ENCODE measurements at places on chromosomes 7 and 10. TPM values are rescaled to one million over a fixed set of nuclear protein-coding genes. Genes with fewer than 3 reads are reported as not detected.

The SLC26A3 gene
- total RNA-seq = 3,779 TPM

The SNCG gene
- total RNA-seq = not detected

The ZNF503 gene
- total RNA-seq = 7.3 TPM

DNA sequence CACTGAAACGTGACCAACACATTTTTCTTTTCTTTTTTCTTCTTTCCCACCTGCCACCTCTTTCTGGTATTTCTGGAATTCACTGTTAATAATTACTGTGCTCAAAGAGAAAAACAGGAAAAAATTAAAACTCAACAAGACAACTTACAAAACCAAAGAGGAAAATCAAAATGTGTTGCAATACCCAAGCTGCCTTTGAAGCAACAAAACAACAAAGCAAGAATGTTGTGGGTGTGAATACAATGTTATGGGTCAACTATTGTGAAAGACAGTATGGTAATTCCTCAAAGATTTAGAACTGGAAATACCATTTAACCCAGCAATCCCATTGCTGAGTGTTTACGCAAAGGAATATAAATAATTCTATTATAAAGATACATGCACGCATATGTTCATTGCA, 415.1 kb downstream of the GFRA1 start:
- H3K36me3 ChIP-seq = no peaks in the 10 kb centered on the region
- no peaks in the 10 kb centered on the region for H3K4me1 ChIP-seq
- no peak overlapping the region for H3K27ac ChIP-seq

GRCh38 chr10:85961073-85961472, 405.5 kb downstream of the GRID1 start:
- H3K36me3 ChIP-seq = no peaks in the 10 kb centered on the region
- DNase-seq = no peak
- no peak overlapping the region for H3K27ac ChIP-seq
- no peak overlapping the region for H3K4me3 ChIP-seq
- H3K4me1 ChIP-seq = no peaks in the 10 kb centered on the region

The SLC26A4 gene
- 0.41 TPM for total RNA-seq

GRCh38 chr7:12706900-12707536, 19.6 kb downstream of the ARL4A start:
- peak overlapping the region; percentile 52 for H3K27ac ChIP-seq
- H3K4me3 ChIP-seq = no peak overlapping the region
- H3K27me3 ChIP-seq = no peaks in the 10 kb centered on the region

The IFIT1B gene
- total RNA-seq = not detected

DNA sequence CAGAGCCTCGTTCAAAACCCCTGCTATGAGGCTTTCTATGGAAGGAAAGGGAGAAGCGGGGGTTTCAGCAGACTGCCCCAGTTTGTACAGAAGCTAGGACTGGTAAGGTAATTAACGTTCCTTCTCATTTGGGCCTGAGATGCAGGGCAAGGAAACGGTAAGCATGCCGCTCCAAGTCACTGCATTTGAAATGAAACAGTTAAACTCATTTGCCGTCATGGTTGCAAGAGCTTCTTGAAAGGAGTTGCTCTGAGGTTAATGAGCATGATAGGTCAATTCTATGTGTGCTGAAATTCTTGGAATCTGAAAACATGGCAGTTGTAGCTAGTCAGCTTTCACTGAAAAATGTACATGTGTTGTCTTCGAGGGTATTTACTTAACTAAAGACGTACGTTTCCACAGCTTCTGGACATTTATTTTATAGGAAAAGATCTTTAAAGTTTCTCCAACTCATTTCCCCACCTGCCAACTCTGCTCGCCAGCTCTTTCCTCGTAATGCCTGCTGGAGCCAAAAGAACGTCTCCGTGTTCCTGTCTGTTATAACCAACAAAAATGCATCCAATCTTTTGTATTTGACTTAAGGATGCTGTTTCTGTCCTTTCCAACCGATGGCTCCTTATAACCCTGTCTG, 73.3 kb downstream of the ADAM12 start:
- H3K4me1 ChIP-seq = no peaks in the 10 kb centered on the region
- no peak overlapping the region for H3K27ac ChIP-seq
- no peaks in the 10 kb centered on the region for H3K36me3 ChIP-seq
- no peak for DNase-seq

The CTAGE8 gene
- 10.3 TPM for total RNA-seq

The ELFN1 gene
- total RNA-seq = not detected

GRCh38 chr10:42896735-42897134, 114.1 kb downstream of the BMS1 start:
- no peak for DNase-seq
- H3K4me3 ChIP-seq = no peak overlapping the region
- no peaks in the 10 kb centered on the region for H3K36me3 ChIP-seq
- peaks cover 35% of the 10 kb centered on the region for H3K27me3 ChIP-seq
- H3K4me1 ChIP-seq = no peaks in the 10 kb centered on the region

The GARIN1A gene
- total RNA-seq = not detected

The ABCF2 gene
- total RNA-seq = 25.4 TPM

GRCh38 chr7:26862834-26863233, 1.6 kb downstream of the SKAP2 start:
- peak overlapping the region; percentile 95 for H3K27ac ChIP-seq
- no peak for DNase-seq
- no peaks in the 10 kb centered on the region for H3K36me3 ChIP-seq

DNA sequence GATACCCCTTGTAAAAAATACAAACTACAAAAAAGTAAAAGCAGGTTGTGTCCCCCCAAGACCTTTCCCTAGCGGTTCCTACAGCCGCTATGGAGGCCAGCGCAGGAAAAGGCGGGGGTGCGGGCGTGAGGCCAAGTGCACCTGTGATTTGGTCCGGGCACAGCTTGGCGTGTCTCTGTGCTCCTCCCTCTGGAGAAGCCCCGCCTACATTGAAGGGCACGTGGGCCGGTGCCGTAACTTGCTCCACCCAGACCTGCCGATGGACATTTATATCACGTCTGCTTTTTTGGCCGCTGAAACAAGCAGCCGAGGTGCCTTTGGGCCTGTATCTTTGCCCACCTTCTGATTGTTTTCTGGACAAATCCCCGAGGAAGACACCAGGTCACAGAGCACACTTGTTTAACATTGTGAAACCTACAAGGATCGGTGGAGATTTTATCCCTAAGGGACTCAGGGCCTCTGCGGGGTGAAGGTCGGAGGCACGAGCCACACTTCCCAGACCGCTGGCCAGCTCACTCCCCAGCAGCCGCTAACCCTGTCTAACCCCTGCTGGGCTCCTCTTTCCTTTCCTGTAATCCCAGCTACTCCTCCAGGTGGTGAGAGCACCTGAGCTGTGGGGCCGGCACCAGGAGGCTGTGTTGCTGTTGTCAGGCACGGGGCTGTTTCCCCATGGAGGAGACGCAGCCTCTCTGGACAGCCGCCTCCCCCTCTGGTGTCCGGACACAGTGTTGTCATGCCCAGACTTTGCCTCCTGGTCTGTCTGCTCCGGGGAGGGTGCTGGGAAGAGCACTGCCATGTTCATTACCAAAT, 18.8 kb upstream of the INPP5A start:
- no peak overlapping the region for H3K4me3 ChIP-seq
- H3K4me1 ChIP-seq = peaks cover 45% of the 10 kb centered on the region
- no peaks in the 10 kb centered on the region for H3K27me3 ChIP-seq
- peak; percentile 87 for DNase-seq
- no peaks in the 10 kb centered on the region for H3K36me3 ChIP-seq

DNA sequence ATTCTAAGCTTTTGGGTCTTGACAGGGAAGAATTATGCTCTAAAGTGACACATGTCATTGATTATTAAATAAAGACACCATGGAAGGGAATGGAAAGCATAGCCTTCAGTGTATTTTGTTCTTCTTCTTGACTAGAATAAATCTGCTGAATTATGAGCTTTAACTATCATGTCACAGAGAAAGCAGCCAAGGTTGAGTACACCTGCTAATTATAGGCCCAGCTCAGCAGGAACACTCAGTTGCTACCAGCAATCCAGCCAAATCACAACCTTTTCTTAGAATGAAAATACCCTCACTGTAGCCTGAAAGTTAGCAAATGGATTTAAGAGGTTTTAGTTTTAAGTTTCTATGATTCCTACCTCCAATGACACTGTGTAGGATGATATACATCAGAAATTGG, 225.3 kb upstream of the RHOBTB1 start:
- no peak for DNase-seq
- no peaks in the 10 kb centered on the region for H3K27me3 ChIP-seq
- H3K4me3 ChIP-seq = no peak overlapping the region
- no peaks in the 10 kb centered on the region for H3K36me3 ChIP-seq

DNA sequence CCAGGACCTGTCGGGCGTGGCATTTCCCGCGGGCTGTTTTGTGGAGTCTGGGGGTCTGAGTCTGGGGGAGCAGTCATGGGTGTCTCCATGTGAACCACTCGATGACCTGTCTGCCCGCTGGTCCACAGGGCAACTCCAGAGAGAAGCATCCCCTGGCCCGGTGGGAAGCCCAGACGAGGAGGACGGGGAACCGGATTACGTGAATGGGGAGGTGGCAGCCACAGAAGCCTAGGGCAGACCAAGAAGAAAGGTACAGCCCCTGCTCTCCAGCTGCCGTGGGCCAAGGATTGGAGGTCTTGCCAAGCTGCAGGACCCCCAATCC, 14.7 kb downstream of the LAT2 start:
- no peaks in the 10 kb centered on the region for H3K36me3 ChIP-seq
- no peaks in the 10 kb centered on the region for H3K27me3 ChIP-seq
- no peak overlapping the region for H3K4me3 ChIP-seq
- H3K27ac ChIP-seq = no peak overlapping the region

The CYP2E1 gene
- total RNA-seq = 3.4 TPM

- H3K4me3 ChIP-seq = no peak overlapping the region
- no peaks in the 10 kb centered on the region for H3K4me1 ChIP-seq
- H3K36me3 ChIP-seq = no peaks in the 10 kb centered on the region
- DNase-seq = no peak
These were observed 68.9 kb downstream of the CD36 start for GRCh38 chr7:80707318-80707717.

DNA sequence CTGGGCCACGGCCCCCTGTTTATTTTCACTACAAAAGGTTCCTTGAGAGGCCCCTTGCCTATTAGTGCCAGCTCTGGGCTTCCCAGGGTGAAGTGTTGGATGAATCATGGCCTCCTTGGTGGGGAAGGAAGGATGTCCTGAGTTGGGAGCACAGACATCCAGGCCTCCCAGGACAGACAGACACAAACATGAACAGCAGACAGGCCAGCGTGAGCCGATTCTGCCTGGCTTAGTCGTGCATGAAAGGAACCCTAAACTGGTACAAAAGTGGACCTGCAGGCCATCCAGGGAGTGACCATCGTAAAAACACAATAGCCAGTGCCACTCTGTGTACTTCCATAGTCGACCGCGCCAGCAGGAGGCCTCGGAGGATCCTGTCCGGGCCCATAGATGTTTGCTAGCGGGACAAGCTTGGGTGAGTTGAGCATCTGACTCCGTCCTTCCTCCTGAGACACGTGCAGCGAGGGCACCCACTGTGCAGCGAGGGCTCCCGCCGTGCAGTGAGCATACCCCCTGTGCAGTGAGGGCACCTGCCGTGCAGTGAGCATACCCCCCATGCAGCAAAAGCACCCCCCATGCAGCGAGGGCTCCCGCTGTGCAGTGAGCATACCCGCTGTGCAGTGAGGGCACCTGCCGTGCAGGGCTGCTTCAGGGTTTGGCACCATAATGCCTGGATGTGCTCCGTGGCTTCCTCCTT, 51.3 kb upstream of the PRKAR1B start:
- DNase-seq = no peak
- H3K27me3 ChIP-seq = no peaks in the 10 kb centered on the region
- peaks cover 14% of the 10 kb centered on the region for H3K36me3 ChIP-seq

DNA sequence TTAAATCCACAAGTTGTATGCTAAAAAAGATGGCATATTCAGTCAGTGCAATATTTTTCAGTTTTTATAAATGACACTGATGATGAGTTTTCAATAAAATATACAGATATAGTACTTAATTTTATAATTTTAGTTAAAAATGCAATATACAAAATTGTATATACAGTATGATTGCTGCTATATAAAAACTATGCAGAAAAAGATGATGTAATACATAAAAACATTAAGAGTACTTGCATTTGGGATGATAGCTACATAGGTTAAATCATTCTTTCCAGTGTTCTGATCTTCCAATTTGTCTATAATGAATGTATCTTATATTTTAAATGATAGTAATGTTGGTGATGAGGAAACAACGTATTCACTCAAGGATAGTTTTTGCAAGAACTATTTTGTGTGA, 92.0 kb upstream of the RPA3 start:
- H3K27me3 ChIP-seq = no peaks in the 10 kb centered on the region
- H3K36me3 ChIP-seq = no peaks in the 10 kb centered on the region
- DNase-seq = no peak
- H3K4me3 ChIP-seq = no peak overlapping the region
- peaks cover 4% of the 10 kb centered on the region for H3K4me1 ChIP-seq

- DNase-seq = no peak
- H3K4me3 ChIP-seq = no peak overlapping the region
- H3K27me3 ChIP-seq = no peaks in the 10 kb centered on the region
- H3K27ac ChIP-seq = no peak overlapping the region
- H3K36me3 ChIP-seq = no peaks in the 10 kb centered on the region
These were observed 282.2 kb downstream of the PHTF2 start for GRCh38 chr7:78080811-78081210.

DNA sequence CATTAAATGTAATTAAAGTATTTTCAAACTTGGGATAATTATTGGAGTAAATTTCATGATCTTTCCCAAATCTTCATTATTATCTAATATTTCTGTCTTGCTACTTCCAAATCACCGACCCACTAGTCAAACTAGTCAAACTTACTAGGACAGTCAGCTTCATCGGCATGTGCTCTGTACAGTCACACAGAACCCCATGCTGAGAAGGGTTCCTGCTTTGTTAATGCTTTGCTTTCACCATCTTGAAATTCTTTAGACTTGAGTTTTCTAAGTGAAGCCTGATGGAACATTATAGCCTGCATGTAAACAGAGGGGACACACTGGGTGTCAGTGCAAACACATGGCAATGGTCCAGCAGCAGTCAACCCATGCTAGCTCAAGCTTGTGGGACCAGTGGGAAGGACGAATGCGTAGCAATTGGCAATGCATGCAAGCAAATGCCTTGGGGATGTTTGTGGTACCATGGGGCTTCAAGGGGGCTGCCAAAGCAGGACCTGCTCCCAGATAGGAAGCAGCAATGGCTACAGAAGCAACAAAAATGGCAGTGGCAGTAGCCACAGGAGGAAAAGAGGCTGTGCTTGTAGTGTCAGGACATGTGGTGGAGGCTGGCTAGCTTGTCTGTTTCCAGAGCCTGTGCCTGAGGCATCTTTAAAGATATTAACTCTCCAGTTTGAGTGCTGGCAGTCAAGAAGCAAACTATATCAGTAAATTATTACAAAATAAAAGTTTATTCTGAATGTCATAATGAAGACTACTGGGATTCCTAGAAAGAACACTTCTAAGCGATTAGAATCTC, 441.1 kb upstream of the SEMA3D start:
- no peaks in the 10 kb centered on the region for H3K36me3 ChIP-seq
- no peaks in the 10 kb centered on the region for H3K27me3 ChIP-seq

The KIAA1549 gene
- total RNA-seq = 0.60 TPM

DNA sequence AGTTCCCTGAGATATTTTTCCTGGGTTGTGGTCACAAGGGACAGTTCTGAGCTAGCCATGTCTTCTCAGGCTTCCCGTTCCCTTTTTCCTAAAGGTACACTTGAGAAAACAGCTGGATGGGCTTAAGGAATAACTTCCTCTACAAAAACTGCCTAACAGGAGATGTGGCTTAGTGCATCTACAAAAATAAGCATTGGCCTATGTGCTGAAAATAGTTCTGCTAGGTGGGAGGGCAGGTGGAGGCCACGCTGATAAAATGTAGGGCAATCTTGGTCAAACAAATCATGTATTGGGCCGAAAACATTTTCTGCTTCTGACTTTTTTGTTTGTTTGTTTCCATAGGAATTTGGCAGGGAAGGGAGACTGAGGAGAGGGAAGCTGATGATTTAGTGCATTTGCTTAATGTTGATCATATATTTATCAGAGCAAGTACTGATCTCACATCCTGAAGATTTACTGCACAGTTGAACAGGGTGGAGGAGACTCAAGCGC, 409.4 kb upstream of the FZD8 start:
- H3K4me1 ChIP-seq = no peaks in the 10 kb centered on the region
- no peak overlapping the region for H3K4me3 ChIP-seq
- no peaks in the 10 kb centered on the region for H3K36me3 ChIP-seq
- H3K27me3 ChIP-seq = no peaks in the 10 kb centered on the region
- H3K27ac ChIP-seq = no peak overlapping the region
